Left colon (tissue), 2 donors: ENCODE measurements at places on chromosomes 7 and 10. TPM values are rescaled to one million over a fixed set of nuclear protein-coding genes. Genes with fewer than 3 reads are reported as not detected.

DNA sequence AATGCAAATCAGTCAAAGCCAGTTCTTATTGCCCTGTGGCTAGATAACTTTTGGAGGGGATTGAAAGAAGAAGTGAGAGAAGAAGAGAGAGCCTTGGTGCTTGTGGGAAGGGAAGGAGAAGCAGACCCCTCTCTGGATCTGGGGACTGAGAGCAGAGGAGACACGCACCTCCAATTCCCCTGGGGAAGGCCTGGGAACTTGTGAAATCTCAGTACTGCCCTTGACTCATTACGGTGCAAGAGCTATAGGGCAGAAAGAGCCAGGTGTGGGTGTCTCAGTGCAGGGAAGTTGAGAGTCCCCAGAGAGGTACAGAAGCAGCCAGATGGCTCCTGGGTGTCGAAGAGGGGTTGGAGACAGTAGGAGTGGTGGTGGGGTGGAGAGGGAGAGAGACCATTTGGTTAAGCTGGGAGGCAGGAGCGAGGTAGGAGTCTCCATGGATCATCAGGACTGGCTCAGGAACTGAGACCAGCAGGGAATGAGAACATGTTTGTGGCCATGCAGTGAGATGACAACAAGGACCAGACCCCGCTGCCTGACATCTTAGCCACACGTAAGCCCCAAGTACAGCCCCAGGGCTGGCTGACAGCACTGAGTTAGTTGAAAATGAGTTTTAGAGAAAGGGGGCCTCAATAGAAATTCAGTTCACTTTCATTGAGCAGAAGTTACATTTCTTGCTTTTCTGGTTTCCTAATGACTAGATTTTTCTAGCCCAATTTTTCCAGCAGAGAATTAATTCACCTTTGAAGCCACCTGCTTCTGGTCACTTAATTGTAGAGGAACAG, 238.2 kb downstream of the BUB3 start:
- no peak for DNase-seq

GRCh38 chr10:75291805-75292204, 56.0 kb upstream of the COMTD1 start:
- DNase-seq: no peak

GRCh38 chr10:69004821-69005220, 16.2 kb downstream of the KIFBP start:
- no peak for DNase-seq

The CALHM2 gene
- total RNA-seq: 4.5 TPM
